Stimulated activated CD8-positive, alpha-beta memory T cell treated with anti-CD3 and anti-CD28 coated beads, Interleukin-7, amount 100 ng/mL, for 1 hour (primary cell): ENCODE measurements at places on chromosomes 1 and 21.

DNA sequence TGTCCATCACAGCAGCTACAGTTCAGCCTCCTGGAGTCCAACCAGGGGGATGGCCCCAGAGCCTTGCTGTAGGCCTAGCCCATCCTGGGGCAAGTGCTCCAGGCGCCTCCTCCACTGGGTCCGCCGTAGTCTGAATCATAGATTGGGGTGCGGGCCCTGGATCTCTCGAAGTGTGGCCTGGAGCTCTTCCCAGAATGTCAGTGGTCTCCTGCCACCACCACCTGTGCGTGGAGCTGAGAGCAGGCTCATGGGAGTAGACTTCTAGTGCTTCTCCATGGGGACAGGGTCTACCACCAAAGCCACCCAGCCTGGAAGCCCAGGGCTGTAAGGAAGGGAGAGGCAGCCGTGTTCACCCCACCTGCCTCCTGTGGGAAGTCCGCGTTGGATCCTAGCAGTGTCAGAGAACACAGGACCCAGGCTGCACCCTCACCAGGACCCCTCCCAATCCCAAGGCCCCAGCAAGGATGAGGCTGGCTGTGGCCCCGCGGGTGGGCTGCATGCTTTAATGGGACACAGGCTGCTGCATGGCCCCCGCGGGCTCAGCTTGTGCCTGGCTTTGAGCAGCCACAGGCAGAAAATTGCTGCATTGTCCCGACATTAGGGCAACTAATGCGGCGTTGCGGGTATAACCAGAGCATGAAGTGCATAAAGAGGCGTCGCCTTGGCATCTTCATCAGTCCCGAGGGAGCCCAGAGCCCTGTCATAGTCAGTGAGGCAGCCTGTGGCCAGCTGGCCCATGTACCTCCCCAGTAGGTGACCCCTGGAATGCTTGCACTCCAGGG lies 735 bp upstream of the HES3 start:
- DNase-seq = no peak

DNA sequence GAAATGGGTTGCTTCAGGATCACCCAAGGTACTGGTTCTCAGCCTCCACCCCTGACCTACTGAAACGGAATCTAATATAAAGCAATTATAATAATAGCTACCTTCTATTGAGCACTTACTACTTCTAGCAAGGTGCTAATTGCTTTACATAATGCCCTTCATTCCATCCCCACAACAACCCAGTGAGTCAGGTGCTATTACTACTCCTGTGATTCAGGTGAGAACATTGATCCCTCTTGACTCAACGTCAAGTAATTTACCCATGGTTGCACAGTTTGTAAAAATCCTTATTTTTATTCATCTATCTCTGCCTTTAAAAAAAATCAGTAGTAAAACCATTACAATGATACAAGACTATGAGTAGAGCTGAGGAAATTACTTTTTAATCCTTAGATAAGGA lies 85.2 kb downstream of the UCHL5 start:
- no peak for DNase-seq

GRCh38 chr1:184283999-184284398 lies 102.8 kb upstream of the C1orf21 start:
- no peak for DNase-seq

GRCh38 chr1:177287270-177287669 lies 116.5 kb downstream of the BRINP2 start:
- no peak for DNase-seq

- no peak for DNase-seq
Observed at GRCh38 chr21:44736291-44737004, 25.1 kb upstream of the TSPEAR start.

- DNase-seq = peak; percentile 58
Observed at GRCh38 chr1:209747580-209748262, 8.1 kb upstream of the TRAF3IP3 start.

- no peak for DNase-seq
Observed at GRCh38 chr21:18986197-18986596, 582.6 kb upstream of the TMPRSS15 start.

GRCh38 chr1:51294566-51295184 lies 35.7 kb downstream of the TTC39A start:
- no peak for DNase-seq

- no peak for DNase-seq
Observed at GRCh38 chr1:156153362-156153761, at the start of gene SEMA4A. SEMA4A (plus strand) TSS chr1:156153585; CDS start chr1:156154579, 994 bp downstream.

GRCh38 chr21:39451332-39452206 lies at the start of gene SH3BGR:
SH3BGR (plus strand) TSS chr21:39451970; CDS start chr21:39452097, 127 bp downstream.
- DNase-seq = no peak

- no peak for DNase-seq
Observed at GRCh38 chr1:66041654-66042053, 249.0 kb downstream of the PDE4B start.

- DNase-seq = no peak
Observed at GRCh38 chr1:108537976-108538375, 21.9 kb upstream of the EEIG2 start.

GRCh38 chr1:181969902-181970301 lies 91.6 kb downstream of the ZNF648 start:
- DNase-seq = no peak

DNA sequence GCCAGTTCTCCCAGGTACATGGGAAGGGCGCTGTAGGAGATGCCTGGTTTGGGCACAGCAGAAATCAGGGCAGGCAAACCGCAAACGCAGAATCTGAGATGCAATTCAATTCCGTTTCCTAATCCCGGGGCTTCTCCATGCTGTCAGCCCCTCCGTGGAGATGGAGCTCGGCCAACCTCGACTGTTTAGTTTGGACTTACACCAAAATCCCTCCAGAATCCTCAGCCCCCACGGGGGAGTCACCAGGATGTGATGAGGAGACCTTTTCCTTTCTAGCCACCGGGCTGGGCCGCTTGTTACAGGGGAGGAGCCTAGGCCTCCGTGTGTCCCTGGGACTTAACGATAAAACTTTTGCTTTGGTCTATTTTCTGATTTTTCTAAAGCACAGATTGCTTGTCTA lies 7.9 kb downstream of the SLC2A7 start:
- no peak for DNase-seq

- DNase-seq = no peak
Observed at GRCh38 chr1:109084563-109085517, 5.7 kb upstream of the TMEM167B start.

DNA sequence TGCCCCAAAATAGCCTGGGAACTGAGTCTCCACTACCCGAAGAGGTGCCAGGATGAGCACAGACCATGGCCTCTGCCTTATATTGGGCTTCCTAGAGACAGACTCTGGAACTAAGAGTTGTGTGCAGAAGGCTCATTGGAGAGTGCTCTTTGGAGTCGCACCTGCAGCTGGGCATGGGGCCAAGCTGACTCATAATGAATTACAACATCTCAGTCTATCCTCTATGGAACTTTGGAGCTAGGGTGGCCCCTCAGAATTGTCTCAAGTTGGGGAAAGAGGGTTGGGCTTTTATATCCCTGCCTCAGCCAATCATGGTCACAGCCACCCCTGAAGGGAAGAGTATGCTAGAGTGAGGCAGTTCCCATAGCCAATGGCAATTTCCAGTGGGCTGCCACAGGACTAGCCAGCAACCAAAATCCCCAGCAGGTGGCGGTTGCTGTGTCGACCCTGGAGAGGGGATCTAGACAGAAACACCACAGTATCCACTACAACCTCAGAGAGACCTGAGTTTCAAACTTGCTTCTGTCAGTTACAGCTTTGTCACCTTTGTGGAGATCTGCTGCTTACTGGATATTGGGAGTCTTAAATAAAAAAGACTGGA lies 93.8 kb downstream of the DMRTA2 start:
- DNase-seq = no peak

GRCh38 chr1:85577419-85578320 lies 2.9 kb upstream of the CCN1 start:
- no peak for DNase-seq
